ENCODE measurements at places on chromosomes 3 and 15.

DNA sequence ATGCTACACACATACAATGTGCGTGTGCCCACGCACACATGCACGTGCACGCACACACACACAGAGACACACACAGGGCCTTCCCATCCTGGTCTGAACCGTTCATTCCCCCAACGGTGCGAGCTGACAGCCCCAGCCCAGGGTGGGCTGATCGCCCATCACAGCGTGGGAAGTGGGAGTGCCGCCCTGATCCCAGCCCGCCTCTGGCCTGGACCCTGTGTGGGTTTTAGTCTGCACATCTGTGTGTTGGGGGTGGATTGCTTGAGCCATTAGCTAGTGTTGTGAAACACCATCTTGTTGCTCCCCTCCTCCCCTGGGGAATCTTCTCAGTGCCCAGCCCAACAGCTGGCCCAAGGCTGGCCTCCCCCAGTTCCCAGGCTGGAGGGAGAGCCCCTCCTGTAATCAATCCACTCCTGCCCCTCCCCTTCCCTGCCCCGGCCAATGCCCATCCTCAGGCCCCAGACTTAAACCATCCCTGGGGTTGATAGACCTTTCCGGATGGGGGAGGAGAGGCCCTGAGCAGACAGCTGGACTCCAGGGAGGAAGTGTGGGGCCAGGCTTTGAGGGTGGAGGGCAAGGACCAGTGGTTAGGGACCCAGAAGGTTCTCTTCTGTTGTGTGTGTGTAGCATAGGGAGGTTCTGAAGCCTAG, 8.3 kb downstream of the SEMA3G start:
- DNase-seq = peak; percentile 30

DNA sequence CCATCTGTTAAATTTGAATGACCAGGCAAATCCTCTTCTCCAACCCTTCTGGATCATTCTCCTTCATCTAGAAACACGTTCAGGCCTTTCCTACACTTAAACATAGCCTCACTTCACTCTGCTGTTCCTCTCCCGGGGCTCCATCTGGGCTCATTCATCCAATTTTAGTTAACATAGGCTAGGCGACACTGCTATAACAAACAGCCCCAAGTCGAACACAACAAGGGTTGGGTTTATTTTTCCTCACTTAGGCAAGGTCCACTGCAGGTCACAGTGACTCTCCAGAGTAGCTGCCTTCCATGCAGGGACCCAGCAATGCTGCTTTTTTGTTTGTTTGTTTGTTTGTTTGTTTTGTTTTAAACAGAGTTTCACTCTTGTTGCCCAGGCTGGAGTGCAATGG, 250.8 kb downstream of the XXYLT1 start:
- no peak for DNase-seq

DNA sequence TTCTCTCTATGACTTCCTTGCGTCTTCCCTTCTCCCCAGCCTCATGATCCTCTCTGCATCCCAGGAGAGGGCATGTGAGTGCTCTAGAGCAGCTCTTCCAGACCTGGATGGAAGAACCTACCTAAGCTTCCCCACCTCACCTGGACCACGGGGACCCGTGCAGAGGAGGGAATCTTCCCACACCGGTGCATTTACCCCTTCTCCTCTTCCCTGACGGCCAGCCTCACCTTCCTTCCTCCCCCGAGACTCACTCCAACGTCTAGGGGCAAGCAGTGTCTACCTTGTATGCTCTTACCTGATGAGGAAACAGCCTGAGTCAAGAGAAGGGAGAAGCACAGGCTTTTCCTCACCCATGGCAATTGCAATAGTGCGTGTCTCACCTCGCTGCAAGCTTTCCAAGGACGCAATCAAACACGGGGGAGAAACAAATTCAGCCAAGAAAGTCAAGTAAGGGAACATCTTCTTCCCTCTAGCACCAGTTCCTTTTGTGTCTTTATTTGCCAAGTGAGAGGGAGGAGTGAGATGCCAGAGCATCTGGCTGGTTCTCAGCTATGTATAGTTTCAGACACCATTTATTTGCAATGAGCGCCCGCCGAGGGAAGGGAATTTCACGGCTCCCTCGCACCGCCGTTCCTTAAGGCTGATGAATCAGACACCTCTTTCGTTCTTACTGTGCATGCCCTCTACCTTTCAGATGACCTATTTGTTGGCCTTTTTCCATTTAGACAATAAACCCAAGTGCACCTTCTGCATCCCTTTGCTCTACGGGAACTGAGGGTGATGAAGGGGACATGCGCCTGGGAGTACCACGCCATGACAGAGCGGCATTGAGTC, 1.8 kb upstream of the CCR9 start:
- no peak for DNase-seq

DNA sequence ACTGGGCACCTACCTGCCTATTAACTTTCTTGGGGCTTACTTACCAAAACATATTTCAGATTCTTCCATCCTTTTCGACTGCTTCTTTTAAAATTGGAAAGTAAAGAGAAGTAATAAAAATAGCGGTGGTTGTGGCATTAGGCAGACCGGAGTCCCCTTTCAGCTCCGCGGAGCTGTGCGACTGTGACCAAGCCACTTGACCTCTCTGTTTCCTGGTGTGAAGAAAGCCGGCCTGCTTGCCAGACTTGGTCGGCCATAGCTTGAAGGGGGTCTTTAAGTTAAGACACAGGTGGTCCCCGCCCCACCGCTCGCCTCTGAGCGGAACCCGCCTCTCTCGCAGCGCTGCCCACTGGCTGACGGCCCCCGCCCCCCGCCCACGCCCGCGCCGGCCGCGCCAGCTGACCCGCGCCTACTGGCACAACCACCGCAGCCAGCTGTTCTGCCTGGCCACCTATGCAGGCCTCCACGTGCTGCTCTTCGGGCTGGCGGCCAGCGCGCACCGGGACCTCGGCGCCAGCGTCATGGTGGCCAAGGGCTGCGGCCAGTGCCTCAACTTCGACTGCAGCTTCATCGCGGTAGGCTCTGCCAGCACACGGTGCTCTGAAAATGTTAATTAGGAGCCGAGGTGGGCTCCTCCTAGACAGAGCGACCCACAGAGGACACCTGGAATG, 18.3 kb downstream of the NOX5 start:
- DNase-seq = no peak

- DNase-seq = no peak
Measured at GRCh38 chr15:81244306-81244705, 47.6 kb downstream of the IL16 start.

DNA sequence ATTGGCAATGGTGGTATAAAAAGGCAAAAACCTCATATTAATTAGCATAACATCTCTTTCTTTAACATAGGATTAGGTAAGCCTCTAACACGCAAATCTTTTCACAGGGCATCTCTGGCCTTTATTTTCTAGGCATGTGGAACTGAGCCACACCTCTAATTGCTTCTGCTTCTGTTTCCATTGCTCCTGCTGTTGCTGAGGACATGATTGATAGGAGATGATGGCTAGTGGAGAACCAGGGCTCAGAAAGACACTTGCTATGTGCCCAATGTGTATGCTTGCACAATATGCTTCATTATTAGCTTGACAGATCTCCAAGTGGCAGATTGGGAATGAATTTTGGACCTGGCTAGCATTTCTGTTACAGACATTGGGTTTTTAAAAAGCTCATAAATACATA, 114.5 kb downstream of the EPHA3 start:
- DNase-seq = no peak

DNA sequence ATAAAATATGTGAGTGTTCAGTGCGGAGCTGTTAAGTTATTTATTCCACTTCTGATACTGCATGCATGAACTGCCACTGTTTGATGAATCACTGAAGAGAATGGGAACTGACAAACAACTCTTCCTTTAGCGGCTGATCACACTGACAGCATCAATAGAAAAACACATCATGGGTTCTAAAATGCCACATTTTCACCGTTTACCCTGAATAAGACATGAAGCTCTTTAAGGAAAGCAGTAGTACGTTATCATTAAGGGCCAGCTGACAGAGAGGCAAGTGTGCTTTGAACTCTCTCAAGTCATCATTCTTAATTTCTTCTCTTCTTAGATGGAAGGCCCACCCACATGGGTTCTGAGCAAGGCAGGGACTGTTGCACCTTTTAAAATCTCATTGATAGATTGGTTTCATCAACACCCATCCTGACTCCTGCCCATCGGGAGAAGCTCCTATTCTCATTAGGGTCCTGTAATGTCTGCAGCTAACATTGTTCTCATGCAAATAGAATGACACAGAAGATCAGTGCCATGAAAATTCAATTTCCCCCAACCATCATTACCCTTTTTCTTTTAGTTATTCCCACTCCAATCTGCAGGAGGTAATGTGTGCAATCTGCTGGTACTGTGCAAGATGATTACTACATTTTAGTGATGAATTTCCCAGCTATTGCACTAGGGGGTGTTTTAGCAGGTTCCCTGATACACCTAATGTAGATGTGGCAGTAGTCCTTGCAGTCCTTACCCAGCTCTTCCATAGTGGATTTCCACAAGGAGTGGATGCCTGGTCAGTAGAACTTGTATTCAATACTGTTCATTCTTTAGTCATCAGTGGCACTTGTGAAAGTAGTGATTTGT, 119.1 kb downstream of the ROBO2 start:
- no peak for DNase-seq

All from brain pericyte (primary cell).